ENCODE measurements at places on chromosomes 2 and 18.

- peak; percentile 41 for DNase-seq
Observed at GRCh38 chr2:15557887-15558311, 3.2 kb downstream of the NBAS start.

- DNase-seq, result no peak
Observed at GRCh38 chr2:234963773-234964615, 12.2 kb downstream of the SH3BP4 start.

DNA sequence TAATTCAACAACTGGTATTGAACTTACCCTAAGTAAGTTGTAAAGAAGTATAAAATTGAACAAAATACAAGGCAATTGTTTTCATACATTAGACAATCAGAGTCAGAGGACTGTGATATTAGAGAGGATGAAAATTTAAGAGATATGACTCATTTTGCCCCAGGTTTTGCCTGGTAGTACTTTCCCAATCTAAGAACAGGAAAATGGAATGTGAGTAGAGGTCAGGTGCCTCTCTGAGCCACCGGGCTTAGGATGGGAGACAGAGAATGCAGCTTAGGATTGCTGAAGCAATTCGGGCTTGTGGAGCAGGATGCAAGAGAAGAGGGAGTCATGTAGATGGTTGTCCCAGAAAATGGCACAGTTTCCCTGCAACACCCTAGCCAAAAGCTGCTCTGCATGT lies 219.7 kb upstream of the CHST9 start:
- no peak for DNase-seq

DNA sequence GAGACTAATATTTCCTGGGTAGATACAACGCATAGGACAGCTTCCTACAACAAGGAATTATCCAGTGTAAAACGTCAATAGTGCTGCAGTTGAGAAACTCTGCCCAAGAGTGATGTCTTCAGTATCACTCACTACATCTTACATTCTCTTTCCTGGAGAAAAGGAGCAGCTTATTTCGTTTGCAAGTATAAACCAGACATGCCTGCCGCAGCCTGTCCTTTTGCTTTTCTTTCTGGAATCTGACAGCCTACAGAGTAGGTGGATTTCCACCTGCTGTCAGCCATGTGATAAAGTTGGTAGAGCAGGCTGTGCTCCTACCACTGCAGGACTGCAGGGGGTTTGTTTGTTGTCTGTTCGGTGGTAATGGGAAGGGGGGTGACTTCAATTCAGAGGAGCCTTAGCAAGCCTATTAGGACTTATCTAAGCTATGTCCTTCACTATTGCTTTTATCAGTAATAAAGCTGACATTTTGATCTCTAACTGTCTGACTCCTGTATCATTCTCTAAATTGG lies 439.1 kb downstream of the GRB14 start:
- no peak for DNase-seq

DNA sequence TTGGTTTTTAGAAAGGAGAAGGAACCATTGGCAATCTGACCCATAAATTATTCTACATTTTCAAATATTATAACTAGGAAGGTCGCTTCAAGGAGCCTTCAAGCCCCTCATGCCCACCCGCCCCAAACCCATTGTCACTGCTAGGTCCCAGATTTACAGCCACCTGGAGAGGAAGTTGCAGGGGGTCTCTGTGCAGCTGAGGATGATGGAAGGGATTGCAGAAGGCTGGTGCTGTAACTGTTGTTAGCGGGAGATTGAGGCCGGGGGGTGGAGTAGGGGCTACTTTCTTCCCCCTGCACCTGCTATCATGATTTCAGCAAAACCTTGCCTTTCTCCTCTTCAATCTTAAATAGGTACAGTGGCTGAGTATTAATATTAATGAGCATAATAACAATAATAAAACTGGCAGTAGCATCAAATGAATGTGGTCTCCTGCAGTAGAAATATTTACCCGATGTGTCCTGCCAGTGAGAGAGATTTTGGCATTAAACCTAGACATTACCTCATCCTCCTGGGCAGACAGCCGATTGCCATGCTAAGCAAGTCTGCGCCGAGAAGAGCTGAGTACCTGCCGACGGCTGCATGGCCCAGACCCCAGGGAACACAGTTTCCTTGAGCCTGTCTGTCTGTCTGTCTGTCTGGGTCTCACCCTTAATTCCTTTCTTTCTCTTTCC lies 225.4 kb downstream of the FAM210A start:
- DNase-seq, result peak; percentile 59

GRCh38 chr2:98583276-98583675 lies 25.0 kb downstream of the COA5 start:
- no peak for DNase-seq

DNA sequence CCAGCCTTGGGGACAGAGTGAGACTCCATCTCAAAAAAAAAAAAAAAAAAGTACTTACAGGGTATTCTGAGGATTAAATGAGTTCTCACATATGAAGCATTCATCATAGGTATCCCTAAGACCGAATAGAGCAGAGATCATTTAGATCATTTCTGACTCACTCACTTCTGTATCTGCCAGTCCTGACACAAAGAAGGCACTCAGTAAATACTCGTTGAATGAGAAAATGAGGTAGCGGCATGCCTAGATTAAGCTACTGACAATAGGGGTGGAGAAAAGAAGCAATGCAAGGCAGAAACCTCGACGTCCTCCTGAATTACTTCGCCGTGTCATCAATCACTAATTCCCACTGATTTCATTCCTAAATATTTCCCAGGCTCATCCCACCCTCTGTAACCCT lies 103.8 kb downstream of the GREB1L start:
- DNase-seq, result no peak

GRCh38 chr2:242098034-242098433 lies 228.5 kb downstream of the RTP5 start:
- no peak for DNase-seq

DNA sequence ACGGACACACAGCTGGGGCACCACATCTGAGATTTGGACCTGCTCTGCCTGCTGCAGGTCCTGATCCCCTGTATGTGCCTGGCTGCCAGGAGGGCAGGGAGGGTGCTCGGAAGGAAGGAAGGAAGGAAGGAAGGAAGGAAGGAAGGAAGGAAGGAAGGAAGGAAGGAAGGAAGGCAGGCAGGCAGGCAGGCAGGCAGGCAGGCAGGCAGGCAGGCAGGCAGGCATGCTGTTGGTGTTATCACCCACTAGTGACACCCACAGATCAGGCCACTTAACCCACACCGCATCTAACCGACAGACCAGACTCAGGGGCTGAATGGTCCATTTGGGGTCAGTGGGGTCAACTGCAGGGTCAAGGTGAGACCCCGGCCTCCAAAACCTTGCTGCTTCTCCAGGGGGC lies 5.8 kb downstream of the KLHL30 start:
- no peak for DNase-seq

GRCh38 chr18:49225160-49225559 lies 235.3 kb downstream of the DYM start:
- DNase-seq, result no peak

DNA sequence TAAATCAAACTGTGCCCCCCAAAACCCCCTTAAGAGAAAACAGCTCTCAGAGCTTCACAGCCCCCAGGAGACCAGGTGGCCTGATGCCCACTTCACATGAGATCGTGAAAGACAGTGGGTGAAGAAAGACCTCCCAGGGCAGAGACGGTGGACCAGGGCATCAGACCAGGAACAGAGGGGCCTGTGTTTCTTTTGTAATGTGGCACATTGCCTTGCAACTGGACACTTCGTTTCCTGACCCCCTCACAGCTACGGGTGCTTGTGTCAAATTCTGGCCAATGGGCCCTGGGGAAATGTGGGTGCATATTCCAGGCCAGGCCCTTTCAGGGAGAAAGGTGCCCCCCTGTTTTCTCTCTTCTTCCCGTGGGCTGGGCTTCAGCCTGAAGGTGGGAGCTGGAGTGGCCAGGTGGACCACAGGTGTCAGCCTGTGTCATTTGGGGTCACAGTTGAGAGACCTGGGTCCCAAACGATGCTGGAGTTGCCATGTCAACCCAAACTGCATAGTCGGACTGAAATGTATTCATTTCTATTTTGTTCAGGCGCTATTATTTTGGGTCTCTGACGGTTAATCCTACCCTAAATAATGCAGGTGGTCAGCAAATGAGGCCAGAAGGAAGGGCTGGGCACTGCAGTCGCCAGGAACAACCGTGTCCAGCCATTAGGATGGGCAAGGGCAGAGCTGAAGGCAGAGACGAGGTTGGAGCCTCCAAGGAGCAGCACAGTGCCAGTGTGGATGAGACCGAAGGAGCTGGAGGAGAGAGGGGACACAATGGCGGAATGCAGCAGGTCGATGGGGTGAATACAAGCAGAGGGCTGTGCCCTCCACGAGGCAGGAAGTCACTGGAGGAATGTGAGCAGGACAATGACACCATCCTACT lies 338.2 kb downstream of the EIPR1 start:
- DNase-seq, result no peak

DNA sequence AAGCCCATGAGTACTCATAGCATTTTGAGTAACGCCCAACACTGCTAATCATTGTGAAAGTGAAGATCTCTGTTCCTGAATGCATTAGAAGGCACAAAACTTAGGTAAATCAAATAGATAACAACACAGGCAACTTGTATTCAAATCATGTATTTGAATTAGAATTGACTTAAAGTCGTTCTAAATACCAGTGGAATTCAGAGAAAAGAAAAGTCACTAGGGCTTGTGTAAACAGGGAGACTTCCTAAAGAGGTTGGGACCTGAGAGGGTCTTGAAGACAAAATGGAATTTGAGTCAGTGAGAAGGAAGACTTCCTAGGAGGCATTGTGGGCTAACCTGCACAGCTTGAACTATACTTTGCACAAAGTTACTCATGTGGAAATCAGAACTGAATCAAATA lies 127.2 kb downstream of the CTNNA2 start:
- DNase-seq, result no peak

Data from NCI-H2171 (cell line).